ENCODE measurements at places on chromosomes 1 and 21.
A peak's percentile ranks its signal among the peaks of the same experiment; 100 is the strongest.

- peak; percentile 8 for DNase-seq
Observed at GRCh38 chr1:229035054-229035747, 235.7 kb upstream of the RAB4A start.

- no peak for DNase-seq
Observed at GRCh38 chr1:221022331-221022730, 143.1 kb downstream of the HLX start.

DNA sequence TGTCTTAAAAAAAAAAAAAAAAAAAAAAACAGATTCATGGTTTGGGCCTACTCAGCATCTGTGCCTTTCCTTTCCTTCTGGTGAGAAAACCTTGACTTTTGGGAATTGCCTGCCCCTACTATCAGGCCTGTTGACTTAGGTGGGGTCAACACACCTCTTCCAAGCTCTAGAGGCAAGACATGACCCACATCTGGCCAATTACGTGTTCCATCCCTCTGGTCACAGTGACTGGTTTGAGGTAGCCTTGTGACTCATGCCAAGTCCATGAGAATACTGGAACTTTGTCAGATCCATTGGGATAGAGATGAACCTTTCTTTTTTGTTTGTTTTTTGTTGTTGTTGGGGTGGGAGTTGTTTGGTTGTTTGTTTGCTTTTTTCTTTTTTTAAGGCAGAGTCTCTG lies 37.3 kb upstream of the KHDRBS1 start:
- DNase-seq: no peak

- no peak for DNase-seq
Observed at GRCh38 chr21:44751799-44752636, 40.6 kb upstream of the TSPEAR start.

- no peak for DNase-seq
Observed at GRCh38 chr1:232621050-232621449, 8.9 kb downstream of the SIPA1L2 start.

DNA sequence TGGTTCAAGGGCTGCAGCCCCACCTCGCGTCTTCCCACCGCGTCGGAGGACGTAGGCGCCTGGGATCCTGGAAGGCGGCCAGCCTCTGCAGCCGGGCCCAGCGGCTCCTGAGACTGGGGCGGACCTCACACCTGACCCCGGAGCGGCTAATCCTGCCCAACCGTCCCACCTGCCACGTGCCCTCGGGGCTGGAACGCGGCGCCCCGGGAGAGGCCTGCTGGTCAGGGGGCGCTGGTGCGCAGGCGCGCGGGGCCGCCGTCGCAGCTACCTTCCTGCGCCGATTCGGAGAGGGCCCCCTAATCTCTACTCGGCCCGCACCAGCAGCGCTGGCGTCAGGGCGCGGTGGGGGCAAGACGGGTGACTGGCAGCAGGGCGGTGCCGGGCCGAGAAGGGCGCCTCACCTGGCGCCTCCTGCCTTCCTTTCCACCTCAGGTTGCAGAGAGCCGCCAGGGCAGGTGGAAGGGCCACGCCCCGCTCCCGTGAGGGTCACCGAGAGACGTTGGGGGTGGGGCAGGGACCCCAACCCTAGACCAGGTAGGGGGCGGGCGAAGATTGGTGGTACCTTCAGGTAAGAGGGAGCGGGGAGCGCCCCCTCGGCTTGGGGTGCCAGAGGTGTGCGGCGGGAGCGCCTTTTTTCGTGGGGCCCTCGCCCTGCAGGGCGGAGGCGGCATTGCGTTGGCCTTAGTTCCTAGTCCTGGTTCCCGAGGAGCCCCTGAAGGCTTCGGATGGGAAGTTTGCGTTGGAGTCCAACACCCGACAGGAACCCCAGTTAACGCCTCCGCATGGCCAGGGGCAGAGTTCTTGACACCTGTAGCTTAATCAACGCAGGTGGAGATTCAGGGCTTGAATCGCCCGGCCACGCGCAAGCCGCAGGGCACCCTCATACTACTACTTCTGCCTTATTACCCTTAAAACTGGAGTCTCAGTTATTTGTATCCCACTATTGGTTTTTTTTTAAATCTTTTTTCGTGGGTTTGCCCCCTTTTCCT lies at the start of gene TDRD5:
TDRD5 (plus strand) TSS at position 241 of the 989 bp plus-strand sequence. CDS start 784 bp downstream, outside the sequence.
- no peak for DNase-seq

DNA sequence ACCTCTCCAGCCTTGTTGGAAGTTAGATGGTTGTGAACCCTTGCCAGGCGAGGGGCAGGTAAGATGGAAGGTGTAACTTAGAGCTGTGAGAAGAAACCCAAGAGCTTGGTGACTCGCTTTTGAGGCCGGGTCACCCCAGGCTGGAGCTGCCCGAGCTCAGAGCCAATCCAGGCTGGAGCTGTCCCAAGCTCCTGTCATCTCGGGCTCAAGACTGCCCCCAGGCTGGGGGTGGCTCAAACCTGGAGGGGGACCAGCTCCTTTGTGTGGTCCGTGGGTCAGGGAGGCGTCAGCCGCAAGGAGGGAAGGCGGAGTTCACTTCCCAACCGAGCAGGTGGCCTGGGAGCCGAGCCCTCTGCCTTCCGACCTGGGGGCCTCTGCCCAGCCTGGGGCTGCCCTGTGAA lies 2.0 kb downstream of the HUNK start:
- no peak for DNase-seq

GRCh38 chr1:78840453-78841271 lies 165.9 kb downstream of the ADGRL4 start:
- DNase-seq: no peak

DNA sequence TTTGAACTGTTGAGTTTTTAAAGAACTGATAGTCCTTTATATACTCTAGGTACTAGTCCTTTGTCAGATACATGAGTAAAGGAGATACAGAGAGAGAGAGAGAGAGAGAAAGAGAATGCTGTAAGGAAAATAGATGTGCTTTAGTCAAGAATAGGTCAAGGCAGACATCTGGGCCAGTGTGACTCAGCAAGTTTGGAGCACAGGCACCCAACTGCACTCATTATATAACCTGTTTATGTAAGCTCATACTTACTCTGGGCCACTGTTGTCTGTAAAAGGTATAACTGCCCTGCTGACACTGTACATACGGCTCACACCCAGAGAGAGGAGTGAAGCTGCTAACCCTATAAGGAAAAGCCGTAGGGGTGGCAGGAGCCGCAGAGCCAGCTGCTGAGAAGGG lies 32.2 kb upstream of the AKT3 start:
- DNase-seq: no peak

DNA sequence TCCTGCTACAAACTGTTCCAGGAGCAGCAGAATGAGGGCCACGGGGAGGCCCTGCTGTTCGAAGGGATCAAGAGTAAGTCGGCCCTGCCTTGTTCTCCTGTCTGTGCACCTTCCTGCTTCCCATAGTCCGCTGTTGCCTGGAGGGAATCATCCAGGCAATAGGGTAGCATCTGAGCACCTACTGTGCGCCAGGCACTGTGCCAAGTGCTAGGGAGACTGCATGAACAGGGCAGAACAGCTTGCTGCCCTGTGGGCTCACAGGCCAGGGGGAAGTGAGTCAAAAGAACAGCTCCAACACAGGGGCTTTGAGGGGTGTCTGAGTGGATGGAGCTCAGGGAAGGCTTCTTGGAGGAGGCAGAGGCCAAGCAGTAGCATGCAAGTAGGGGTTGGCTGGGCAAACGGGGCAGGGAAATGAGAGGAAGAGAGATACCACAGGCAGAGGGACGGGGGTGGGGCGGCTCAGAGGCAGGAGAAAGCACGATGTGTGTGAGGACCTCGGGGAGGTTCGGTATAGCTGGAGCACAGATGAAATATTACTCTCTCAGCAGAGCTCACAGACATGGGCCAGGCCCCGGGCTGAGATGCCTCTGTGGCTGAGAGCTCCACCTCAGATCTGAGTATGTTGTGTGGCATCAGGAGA lies 15.5 kb upstream of the PADI6 start:
- DNase-seq: no peak

DNA sequence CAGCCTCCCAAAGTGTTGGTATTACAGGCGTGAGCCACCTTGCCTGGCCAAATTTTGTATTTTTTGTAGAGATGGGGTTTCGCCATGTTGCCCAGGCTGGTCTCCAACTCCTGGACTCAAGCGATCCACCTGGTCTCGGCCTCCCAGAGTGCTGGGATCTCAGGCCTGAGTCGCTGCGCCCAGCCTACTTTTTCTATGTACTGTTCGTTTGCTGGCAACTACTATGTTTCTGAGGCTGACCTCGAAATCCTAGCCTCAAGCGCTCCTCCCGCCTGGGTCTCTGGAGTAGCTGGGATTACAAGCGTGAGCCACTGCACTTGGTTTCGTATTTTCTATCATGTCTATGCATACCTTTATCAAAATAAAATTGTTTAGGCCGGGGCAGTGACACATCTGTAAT lies 675 bp upstream of the TEKT2 start:
- no peak for DNase-seq

All from CD4-positive, alpha-beta T cell treated with Interleukin-2 at 100 ng/mL for 4 hours (primary cell).